HepG2 (cell line): ENCODE measurements at places on chromosomes 6 and 20.

GRCh38 chr20:21528870-21529269 is 15.0 kb upstream of the NKX2-2 start:
- DNase-seq, result no peak

GRCh38 chr20:13119583-13119982 is 101.5 kb upstream of the ISM1 start:
- peak; percentile 84 for DNase-seq

DNA sequence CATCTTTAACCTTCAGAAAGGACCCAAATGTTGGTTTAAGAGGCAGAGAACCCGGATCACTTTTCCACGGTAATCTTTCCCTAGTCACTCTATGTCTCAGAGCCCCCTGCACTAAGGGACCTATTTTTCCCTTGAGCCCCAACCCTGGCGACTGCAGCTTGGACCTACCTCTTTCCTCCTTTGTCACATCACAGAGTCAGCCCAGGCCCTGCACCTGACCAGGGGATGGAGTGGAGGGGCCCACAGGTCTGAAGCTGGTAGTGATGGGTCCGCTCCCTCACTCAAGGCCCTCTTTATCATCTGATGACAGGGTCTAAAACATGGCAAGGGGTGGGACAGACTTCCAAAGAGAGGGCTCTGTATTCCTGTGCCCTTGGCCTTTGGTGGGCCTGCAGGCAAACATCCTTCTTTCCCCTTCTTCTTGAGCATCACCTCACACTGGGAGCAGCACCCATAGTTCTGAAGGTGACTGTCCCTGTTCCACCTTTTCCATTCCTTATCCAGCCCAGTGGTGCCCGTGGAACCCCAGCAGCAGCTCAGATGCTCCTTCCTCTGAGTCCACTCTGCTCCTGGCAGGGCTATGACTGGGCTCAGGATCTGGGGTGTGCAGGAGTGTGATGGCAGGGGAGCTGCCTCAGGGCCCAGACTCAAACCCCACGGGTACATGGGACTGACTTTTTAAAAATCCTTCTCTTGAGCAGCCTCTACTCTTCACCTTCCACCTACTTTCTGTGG is 6.3 kb downstream of the RAET1L start:
- DNase-seq, result no peak

DNA sequence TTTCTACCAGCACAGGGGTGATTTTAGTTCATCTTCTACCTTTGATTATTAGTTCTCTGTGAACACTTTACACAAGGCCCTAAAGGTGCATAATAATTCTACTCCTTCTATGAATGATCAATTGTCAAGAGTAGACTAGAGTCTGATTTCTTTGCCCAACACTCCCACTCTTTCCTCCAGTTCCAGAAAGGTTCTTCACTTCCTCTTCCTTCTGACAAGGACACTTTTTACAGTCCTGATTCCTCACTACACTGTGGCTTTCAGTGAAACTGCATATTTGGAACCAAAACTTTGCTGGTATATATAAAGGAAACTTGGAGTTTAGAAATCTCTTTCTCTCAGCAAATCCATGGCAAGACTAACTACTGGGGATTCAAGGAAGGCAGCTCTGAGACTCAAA is 10.6 kb upstream of the RSPO3 start:
- DNase-seq, result no peak

- no peak for DNase-seq
Measured at GRCh38 chr6:115004982-115005381, 662.2 kb upstream of the HS3ST5 start.
